ENCODE measurements at places on chromosomes 4 and X. TPM values are rescaled to one million over a fixed set of nuclear protein-coding genes. Genes with fewer than 3 reads are reported as not detected.
A peak's percentile ranks its signal among the peaks of the same experiment; 100 is the strongest.

Gene ART3
- 26.3 TPM for total RNA-seq

DNA sequence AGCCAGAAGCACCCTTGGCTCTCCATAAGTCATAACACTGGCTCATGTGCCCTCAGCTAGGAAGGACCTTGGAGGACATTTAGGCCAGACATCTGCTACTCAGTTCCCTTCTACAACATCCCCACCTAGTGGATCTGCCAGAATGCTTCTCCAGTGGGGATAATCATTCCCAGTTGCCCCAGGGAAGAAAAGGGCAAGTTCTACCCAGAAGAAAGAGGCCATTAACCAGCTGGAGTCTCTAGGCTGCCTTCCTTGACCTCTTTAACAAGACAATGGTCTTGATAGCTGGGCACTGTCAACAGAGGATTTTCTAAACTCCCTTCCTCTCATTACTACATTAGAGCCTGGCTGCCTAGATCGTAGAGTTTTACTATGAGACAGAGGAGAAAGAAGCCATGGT, 42.0 kb downstream of the LGI2 start:
- no peak for DNase-seq

DNA sequence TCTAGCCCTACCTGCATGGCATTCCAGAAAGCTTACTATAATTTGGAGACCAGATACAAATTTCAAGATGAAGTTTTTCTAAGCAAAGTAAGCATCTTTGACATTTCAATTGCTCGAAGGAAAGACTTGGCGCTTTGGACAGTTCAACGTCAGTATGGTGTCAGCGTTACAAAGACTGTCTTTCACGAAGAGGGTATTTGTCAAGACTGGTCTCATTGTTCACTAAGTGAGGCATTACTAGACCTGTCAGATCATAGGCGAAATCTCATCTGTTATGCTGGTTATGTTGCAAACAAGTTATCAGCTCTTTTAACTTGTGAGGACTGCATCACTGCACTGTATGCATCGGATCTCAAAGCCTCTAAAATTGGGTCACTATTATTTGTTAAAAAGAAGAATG, 17.6 kb downstream of the THAP9 start:
- no peak for DNase-seq

GRCh38 chr4:165539801-165540200, 161.0 kb downstream of the CPE start:
- no peak for DNase-seq

DNA sequence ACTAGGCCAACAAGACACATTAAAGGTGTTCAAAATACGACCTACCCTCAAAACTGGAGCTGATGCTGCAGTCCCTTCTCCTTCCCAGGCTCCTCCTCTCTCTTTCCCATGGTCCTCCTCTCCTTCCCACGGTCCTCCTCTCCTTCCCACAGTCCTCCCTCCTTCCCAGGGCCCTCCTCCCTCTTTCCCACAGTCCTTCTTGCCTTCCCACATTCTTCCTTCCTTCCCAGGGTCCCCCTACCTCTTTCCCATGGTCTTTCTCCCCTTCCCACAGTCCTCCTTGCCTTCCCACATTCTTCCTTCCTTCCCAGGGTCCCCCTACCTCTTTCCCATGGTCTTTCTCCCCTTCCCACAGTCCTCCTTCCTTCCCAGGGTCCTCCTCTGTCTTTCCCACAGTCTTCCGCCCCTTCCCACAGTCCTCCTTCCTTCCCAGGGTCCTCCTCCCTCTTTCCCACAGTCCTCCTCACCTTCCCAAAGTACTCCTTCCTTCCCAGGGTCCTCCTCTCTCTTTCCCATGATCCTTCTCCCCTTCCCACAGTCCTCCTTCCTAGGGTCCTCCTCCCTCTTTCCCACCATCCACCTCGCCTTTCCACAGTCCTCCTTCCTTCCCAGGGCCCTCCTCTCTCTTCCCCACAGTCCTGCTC, 54.2 kb downstream of the SH3KBP1 start:
- no peak for DNase-seq

DNA sequence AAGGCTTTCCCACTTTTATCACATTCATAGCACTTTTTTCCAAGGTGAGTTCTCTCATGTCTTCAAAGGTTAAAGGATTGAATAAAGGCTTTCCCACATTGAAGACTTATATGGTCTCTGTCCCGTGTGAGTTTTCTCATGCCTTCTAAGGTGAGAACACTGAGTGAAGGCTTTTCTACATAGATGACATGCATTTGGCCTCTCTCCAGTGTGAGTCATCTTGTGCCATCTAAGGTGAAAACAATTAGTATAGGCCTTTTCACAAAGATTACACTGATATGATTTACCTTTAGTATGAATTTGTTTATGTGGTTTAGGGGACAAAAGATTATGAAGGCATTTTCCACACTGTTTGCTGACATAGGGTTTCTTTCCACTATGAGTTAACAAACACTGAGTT, 21.2 kb downstream of the USP17L30 start:
- DNase-seq: no peak

- peak; percentile 6 for DNase-seq
Observed at GRCh38 chrX:151099001-151099400, 77.4 kb upstream of the GPR50 start.

DNA sequence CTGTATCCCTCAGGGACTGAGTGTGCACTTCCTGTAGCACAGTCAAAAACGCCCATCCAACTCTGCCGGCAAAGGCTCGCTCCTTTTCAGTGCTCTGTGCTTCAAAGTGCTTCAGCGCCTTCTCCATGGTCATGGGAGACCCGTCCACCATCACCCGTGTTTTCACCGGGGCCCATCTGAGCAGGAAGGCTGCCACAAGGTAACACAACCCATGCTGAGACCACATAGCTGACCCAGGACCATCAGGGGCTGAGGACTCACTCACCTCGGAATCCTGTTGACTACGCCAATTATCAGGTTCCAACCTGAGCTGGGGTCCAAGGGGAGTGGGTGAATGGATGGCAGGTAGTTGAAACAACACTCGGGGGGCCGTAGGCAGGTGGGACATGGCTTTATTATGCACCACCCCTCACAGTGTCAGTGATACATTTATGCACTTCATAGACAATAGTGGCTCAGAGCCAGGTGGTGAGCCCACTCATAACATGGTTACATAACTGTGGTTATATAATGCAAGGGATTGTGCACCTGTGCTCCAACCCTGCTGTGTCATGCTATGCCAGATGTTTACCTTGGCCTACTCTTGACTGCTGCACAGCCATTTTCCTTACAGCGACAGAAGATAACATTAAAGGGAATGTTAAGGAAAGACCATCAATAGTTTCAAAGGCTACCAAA, 227.8 kb downstream of the ADGRL3 start:
- DNase-seq: no peak

All from stomach (tissue), 19 donors.